ENCODE measurements at places on chromosomes 16 and 17. TPM values are rescaled to one million over a fixed set of nuclear protein-coding genes. Genes with fewer than 3 reads are reported as not detected.

DNA sequence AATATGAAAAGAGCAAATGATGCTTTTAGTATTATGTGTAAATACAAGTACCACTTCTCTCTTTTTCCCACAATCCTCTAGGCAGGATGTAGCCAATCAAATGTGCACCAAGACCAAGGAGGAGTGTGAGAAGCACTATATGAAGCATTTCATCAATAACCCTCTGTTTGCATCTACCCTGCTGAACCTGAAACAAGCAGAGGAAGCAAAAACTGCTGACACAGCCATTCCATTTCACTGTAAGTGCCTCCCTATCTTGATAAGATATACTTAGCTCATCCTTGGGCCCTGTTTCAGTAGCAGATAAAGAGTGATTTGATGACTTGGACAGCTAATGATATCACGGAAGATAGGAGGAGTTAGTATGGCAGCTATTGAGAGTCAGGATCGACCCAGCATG is 33.7 kb downstream of the TADA2A start:
- DNase-seq, result no peak

DNA sequence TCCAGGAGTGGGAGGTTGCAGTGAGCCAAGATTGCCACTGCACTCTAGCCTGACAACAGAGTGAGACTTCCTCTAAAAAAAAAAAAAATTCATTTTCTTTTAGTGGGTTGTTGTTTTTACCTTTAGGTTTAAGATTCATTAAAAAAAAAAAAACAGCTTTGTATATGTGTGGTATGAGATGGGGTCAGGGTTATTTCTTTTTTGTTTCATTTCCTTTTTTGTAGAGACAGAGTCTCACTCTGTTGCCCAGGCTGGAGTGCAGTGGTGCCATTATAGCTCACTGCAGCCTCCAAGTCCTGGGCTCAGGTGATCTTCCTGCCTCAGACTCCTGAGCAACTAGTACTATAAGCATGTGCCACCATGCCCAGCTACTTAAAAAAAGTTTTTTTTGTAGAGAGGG is 47.0 kb downstream of the BCAS3 start:
- DNase-seq, result no peak

GRCh38 chr16:61233713-61234112 is 802.5 kb downstream of the CDH8 start:
- DNase-seq, result no peak

DNA sequence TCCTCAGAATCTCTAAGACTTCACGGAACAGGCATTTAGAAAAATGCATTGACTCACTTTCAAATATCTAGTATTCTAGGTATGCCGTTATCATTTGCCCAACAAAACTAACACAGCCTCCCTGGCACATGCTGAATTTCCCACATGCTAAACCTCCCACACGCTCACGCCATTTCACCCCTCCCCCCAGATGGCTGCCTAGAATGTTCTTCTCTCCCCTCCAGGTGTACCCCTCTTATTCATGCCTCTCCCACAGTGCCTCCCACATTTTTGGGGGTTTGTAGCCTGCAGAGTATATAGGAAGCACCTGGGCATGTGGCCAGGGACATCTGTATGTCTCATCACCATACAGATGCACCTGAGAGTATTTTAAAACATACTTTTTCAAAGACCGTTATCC is 38.2 kb upstream of the ICAM2 start:
- no peak for DNase-seq

GRCh38 chr17:42000413-42001133 is 16.7 kb downstream of the DNAJC7 start:
- no peak for DNase-seq

DNA sequence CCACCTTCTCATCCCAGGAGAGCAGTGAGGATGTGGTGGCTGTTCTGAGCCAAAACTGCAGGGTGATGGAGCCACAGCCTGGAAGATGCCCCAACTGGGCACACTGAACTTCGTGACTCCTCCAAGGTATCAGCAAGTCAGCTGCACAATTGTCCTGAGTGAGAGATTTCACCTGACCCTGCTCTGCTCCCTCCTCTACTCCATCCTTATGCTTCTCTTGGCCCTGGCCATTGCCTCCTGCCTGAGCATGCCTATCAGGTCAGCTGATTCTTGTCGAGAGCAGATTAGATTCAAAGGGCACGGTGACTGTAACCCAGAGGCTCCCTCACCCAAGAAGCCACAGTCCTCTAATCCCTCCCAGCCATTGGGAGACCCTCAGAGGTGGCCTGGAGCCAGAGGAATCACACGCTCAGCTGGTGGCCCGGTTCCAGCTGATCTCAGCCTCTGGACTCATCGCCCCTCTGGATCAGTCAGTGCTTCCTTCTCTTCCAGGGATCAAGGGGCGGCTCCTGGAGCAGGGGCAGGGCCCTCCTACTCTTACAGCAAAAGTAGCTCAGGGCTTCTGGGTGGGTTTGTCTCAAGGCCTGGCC is 7.0 kb upstream of the CYB561 start:
- DNase-seq, result no peak

Gene POLR3K
- not detected for total RNA-seq

GRCh38 chr17:42405963-42406495 is 17.0 kb downstream of the CAVIN1 start:
- DNase-seq, result no peak
